ENCODE measurements at places on chromosomes 2 and 18.

GRCh38 chr2:64568836-64569235 lies 44.7 kb downstream of the AFTPH start:
- no peak for DNase-seq

- no peak for DNase-seq
Observed at GRCh38 chr18:69109686-69110085, 291.0 kb upstream of the DOK6 start.

- peak; percentile 46 for DNase-seq
Observed at GRCh38 chr2:231708773-231709635, 679 bp downstream of the PTMA start.

- DNase-seq: no peak
Observed at GRCh38 chr2:98085649-98086048, 1.3 kb upstream of the VWA3B start.

DNA sequence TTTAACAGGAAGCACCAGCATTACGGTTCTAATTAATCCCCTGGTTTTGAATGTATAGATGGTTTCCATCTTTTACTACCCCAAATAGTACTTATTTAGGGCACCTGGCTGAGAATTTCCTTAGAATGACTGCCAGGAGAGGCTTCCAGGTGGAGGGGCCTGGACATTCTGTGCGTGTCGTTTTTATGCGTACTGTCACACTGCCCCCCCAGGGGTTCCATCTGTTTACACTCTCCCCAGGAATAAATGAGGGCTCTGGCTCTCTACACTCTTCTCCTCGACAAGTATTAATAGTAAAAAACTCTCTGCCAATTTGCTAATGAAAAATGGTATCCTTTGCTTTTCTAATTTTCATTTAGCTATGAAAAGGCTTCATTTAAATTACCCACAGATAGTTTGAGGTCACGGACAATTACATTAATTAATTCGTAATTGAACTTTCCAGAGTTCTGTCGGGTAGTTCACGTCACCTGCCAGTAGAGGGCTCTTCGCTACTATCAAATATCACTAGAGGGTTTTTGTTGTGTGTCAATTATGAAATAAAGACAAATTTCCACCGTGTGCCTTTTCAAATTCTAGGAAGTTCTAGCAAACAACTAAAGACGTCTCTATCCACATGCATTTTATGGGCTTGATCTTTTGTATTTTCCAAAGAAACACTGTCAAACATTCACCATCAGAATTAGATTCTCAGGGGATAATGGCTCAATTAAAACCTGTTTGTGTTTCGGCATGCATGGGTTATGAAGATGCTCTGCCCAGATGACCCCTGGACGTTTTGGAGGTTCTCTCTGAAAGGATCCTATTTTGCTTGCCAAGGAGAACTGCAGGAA lies 88.8 kb upstream of the ASB18 start:
- DNase-seq: no peak

- DNase-seq: no peak
Observed at GRCh38 chr2:43455731-43456642, 139.9 kb downstream of the THADA start.

GRCh38 chr2:121202541-121203310 lies 82.3 kb downstream of the TFCP2L1 start:
- no peak for DNase-seq

GRCh38 chr18:62529597-62529996 lies 6.8 kb downstream of the ZCCHC2 start:
- no peak for DNase-seq

DNA sequence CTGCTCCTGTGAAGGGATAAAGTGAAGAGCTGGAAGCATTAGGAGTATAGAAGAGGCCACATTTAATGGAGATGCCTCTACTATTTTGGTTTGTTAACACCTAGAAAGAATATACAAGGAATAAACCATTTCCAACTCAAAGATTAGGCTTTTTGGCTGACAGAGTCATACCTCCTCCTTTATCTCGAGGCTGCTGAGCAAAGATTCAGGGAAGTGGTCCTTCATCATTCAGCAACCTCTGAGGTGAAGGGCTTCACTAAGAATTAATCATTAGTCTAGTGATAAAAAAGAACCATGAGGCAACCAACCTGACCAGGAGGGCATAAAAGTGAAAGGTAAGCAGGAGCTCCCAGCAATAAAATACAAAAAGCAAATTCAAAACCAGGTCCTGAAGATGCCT lies 25.8 kb downstream of the AAK1 start:
- no peak for DNase-seq

DNA sequence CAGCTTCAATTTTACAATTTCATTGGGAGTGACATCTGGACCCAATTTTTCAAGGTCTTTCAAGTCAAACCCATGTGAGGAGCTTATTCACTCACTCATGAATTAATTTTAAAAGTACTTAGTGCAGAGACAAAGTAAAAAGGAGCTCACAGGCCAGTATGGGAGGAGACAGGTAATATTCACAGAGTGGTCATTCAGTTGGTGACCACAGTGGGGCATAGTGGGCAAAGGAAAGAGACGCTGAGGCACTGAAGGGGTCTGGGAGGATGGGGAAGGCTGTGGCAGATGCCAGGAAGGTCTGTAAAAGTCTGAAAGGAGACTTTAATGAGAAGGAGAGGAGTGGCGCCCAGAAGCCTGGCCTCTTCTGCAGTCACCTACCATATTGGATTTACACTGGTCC lies 76.0 kb downstream of the CD8B2 start:
- no peak for DNase-seq

DNA sequence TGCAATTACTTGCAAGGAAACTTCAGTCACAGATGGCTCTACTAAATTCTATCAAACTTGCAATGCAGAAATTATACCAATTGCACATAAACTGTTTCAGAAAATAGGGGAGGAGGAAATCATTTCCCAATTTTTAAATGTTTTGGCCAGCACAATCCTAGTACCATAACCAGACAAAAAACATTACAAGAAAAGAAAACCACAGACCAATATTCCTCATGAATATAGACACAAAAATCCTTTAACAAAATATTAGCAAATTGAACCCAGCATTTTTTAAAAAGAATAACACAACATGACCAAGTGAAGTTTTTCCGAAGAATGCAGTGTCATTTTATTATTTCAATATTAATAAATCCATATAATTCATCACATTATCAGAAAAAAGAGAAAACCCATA lies 45.8 kb downstream of the INO80C start:
- no peak for DNase-seq

DNA sequence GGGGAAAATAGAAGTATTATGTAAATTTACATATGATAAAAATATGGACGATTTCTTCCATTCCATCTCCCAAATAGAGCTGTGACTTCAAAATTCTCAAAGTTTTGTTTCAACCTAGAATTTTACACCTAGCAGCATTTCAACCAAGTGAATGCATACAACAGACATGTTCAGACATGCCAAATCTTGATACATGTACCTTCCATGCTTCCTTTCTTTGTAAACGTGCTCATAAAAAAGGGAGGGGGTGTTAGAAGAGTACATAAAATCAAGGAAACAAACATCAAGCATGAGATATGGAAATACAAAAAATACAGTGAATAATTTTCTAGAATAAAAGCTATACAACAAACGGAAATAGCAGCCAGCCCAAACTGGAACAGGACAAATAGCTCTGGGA lies 974.2 kb downstream of the ERBB4 start:
- no peak for DNase-seq

GRCh38 chr2:16650287-16651249 lies 15.1 kb downstream of the CYRIA start:
- DNase-seq: no peak

DNA sequence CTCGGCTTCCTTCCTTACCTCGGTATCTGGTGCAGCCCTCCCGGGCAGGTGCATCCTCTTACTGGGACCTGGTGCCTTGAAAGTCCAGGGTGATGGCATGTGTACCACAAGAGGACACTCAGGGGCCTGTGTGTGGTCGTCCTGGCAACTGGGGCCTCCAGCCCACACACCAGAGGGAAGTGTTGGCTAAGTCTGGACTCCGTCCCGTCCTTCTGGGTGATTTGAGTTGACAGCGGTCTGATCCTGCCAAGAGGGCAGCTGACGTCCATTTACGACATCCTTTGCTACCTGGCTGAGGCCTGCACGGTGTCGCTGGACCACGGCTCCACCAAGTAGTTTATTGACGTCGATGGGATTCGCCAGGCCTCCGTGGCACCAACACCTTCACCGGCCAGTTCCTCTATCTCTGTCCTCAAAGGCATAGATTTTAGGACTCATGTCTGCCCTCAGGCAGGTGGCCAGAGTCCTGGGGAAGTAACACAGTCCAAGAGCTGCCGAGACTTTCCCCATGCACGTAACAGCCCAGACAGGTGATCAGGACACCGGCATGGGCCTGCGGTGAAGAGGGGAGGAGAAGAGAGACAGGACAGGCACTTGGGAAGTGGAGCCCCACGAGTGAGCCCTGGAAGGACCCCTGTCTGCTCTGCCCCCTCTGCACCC lies 186.0 kb upstream of the HDAC4 start:
- no peak for DNase-seq

Data from activated CD4-positive, alpha-beta T cell treated with anti-CD3 and anti-CD28 coated beads for 1 hour (primary cell).